ENCODE measurements at places on chromosomes 4 and X.

GRCh38 chr4:120198411-120198810, 131.8 kb upstream of the MAD2L1 start:
- DNase-seq: peak; percentile 62

- no peak for DNase-seq
Measured at GRCh38 chrX:101407167-101407747, 468 bp downstream of the GLA start.

GRCh38 chrX:69229436-69229835, 64.2 kb upstream of the PJA1 start:
- DNase-seq: peak; percentile 88

DNA sequence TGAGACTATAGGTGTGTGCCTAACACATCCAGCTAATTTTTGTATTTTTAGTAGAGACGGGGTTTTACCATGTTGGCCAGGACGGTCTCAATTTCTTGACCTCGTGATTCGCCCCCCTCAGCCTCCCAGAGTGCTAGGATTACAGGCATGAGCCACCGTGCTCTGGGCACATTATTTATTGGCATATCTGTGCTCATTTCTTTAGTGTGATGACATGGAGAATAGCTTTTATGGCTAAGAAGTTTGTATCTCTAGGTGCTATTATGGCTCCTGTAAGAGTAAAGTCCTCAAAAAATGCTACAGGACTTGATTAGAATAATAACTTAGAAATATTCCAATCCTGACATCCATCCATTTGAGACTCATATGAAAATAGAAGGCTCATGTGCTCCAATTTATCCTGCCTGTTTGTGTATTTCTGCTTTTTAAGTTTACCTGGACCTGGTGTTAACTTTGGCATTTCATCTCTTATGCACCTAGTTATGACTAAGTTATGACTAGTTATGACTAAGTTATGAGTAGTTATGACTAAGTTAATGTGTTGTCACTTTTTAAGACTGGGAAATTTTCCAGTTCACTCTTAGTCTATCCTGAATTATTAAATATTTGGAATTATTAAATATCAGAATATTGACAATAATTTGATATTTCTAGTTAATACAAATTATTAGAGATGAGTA, 36.4 kb upstream of the UNC5C start:
- no peak for DNase-seq

GRCh38 chrX:16666541-16666940, 16.6 kb downstream of the S100G start:
- no peak for DNase-seq

- no peak for DNase-seq
Measured at GRCh38 chrX:9465380-9466123, 694 bp downstream of the TBL1X start.

GRCh38 chrX:114580336-114580735, 3.5 kb upstream of the HTR2C start:
- DNase-seq: no peak

DNA sequence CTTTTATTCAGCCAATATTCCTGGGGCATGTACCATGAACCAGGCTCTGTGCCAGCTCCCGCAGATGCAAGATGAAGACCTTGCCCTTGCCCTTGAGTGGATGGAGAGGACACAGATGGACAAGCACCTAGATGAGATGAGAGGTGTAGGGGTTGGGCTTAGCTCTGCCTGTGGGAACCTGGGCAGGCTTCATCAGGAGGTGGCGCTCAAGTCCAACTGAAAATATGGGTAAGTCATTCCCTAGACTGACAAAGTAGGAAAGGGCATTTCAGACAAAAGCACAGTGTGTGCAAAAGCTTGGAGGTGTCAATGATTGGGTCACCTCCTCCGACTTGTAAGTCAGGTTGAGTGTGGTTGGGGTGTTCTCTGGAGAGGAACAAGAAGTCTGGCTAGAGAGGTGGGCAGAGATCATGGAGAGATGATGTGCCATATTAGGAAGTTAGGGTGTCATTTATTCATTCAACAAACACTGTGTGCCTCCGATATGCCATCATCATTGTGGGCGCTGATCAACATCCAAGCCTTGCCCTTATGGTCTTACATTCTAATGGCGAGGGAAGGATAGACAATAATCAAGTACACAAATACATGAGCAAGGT, 64.6 kb downstream of the ANAPC4 start:
- DNase-seq: peak; percentile 62

GRCh38 chrX:108313669-108314068, 124.6 kb downstream of the COL4A6 start:
- DNase-seq: no peak

DNA sequence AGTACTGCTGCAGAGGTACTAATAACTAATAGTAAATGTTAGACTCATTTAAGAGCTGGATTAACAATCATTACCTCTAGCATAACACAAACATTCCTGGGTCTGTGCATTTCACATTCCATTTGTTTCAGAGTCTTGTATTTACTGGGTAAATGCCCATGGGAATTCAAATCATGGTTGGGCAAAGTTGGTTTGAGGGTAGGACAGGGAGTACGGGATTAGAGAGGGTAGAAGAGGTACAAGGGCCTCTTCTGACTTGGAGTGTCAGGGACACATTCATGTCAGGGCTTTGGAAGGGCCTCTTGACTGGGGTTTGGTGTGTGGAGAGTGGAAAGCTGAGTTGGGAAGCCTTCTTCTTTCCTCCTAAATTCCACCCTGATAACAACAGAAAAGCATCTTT, 65.9 kb downstream of the WWC2 start:
- DNase-seq: no peak

- DNase-seq: no peak
Measured at GRCh38 chrX:44088510-44089144, 115.4 kb upstream of the NDP start.

- no peak for DNase-seq
Measured at GRCh38 chr4:37322122-37322521, 77.6 kb downstream of the NWD2 start.

GRCh38 chr4:20462426-20463175, 210.9 kb downstream of the SLIT2 start:
- peak; percentile 9 for DNase-seq

DNA sequence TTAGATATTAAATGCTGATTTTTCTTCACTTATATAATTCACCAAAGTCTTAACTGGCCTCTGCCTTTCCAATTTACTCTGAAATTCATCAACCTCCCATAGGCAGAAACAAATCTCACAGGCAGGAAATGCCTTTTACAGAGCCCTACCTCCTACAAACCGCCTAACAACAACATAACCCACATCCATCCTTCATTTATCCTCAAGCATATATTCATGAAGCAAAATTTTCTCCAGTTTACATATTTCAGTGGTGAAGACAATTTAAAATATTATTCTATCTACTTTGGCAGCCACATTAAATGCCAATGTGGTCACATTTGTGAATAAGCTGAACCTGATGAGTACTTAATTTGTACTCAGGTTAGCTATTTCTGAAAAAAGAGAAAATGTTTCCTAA, 30.3 kb downstream of the SEPSECS start:
- DNase-seq: peak; percentile 40

GRCh38 chr4:8255698-8256441, 13.7 kb upstream of the HTRA3 start:
- DNase-seq: no peak
